Activated CD8-positive, alpha-beta memory T cell treated with anti-CD3 and anti-CD28 coated beads, Interleukin-2, amount 10 ng/mL, durations not matched to agents 7 days and 5 days (primary cell): ENCODE measurements at places on chromosomes 16 and 17.

GRCh38 chr16:16020291-16020690 is 70.9 kb downstream of the ABCC1 start:
- no peak for DNase-seq

GRCh38 chr17:65522751-65523404 is 38.6 kb downstream of the AXIN2 start:
- DNase-seq, result no peak

GRCh38 chr17:7080456-7081041 is 498 bp upstream of the CLEC10A start:
- DNase-seq, result no peak

DNA sequence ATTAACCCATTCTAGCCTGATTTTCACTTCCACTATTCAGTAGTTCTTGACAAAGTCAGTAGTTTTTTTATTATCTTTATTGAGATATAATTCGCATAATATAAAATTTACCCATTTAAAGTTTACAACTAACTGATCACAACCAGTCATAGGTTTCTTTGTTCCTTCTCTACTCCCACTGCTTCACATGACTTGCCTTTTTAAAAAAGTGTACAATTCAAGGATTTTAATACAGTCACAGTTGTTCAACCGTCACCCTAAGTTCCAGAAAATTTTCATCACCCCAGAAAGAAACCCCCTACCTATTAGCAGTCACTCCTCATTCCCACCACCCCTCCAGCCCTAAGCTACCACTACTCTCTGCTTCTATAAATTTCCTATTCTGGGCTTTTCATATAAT is 162.5 kb downstream of the TRIM37 start:
- no peak for DNase-seq

DNA sequence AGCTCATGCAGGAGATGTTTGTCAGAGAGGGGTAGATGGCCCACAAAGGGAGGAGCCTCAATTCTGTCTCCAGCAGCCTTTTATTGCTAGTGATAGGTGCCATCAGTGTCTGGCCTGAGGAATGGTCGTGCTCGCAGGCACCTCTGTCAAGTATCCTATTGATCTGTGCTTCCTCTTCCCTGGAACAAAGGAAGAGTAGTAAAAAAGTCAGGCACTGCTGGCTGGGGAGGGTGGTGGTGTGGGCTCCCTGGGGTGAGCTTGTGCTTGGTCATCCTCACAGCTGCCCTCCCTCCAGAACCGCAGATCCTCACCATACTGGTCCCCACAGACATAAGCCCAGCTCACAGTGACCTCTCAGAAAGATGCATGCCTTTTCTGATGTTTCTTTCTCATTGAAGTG is 15.0 kb upstream of the SALL1 start:
- DNase-seq, result no peak

- DNase-seq, result no peak
These were observed 37.5 kb downstream of the ADCY7 start for GRCh38 chr16:50303605-50304466.

DNA sequence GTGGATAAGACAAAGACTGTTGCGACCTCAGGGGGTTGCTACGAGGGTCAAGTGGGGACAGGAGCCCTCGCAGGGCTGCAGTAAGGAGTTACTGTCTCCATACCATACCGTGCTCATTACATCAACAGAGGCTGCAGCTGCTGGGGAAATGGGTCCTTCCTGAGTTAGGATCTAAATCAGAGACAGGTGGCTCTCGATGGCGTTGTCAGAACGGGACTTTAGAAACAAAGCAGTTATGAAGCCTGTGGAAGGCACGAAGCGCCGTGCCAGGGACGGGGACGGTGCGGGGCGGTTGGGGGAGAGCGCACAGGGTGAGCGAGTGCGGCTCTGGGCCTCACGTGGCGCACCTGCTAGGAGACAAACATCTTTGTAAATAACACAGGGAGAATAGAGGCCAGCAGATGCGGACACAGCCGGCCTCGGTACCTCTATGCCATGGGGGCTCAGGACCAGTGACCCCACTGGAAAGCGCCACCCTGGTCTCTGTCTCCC is 34.4 kb downstream of the ZCCHC14 start:
- no peak for DNase-seq

DNA sequence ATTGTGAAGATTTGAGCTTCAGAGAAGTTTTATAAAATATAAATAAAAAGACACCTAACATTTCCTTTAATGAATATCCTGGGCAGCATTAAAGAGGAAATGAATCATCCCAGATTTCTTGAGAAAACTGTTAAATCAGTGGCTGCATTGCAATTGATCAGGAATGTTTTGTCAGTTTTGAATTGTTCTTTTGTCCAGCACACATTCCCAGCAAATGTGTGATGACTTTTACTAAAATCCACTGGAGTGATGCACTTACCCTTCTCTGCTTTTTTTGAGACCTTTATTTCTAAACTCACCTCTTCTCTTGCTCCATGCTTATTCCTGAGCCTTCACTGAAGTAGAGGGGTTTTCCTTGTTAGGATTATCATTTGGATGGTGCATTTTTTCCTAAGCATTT is 1307.2 kb downstream of the CDH8 start:
- no peak for DNase-seq

DNA sequence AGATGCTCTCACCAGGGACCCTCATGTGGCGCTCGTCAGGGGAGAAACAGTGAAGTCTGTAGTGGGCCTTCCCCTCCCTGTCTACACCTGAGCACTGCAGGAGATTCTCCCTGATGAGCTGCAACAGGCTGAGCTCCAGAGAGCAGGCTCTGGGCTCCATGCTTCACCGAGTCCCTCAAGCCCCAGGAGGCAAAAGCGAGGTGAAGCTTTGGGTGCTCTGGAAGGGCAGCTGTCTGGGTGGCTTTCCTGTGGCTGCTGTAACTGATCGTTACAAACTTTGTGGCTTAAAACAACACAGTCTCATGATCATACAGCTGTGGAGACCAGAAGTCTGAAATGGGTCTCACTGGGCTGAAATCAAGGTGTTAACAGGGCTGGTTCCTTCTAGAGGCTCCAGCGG is 12.1 kb upstream of the CD300LD start:
- DNase-seq, result no peak

- DNase-seq, result peak; percentile 84
These were observed 13.5 kb upstream of the DYNLRB2 start for GRCh38 chr16:80527297-80527696.

DNA sequence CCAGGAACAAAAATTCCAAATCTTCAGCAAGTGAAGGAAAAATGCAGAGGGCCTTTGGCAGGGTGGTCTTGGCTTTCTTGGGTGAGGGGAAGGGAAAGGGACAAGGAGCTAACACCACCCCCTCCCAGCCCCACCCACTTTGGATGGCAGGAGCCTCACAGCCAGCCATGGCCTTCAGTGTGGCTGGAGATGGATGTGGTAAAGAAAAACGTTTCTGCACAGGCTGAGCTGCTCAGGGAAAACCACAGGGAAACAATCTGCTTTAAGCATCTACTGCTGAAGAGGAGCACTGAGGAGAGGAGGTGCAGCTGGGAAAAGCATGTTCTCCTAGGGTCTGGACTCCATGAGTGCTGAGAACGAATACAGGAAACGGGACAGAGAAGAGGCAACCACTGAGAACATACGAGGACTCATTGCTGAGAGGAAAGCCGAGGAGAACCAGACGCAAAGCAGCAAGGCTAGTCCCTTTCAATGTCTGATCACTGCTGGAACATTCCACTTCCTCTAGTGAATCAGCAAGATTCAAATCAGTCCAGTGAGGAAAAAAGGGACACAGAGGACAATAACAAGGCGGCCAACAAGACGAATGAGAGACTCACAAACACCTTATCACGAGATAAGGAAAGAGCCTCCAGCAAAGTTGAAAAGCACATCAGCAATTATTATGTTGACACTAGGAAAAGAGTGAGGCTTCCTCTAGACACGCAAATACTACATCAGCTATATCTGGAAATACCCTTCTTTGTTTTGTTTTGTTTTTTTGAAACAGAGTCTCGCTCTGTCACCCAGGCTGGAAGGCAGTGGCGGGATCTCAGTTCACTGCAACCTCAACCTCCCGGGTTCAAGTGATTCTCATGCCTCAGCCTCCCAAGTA is 41.7 kb downstream of the ZZEF1 start:
- no peak for DNase-seq

- DNase-seq, result no peak
These were observed 22.9 kb downstream of the CLUH start for GRCh38 chr17:2688351-2689342.

GRCh38 chr17:81045590-81046095 is 10.7 kb downstream of the BAIAP2 start:
- DNase-seq, result no peak

- DNase-seq, result no peak
These were observed 16.2 kb upstream of the RMI2 start for GRCh38 chr16:11329071-11329491.

DNA sequence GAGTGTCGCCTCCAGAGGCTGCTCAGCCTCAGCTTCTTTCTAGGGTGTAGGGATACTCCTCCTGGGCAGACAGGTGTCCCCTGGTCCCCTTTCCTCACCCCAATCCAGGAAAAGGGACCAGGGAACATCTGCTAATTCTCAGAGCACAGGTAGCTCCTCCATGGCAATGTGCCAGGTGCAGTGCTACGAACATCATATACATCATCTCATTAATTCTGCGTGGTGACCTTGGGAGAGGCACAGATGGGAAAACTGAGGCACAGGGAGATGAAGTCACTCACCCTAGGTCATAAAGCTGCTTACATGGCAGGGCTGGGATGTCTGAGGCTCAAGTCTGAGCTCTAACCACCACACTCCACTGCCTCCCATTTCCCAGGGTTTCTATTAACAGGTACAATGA is 11.7 kb downstream of the HDAC5 start:
- no peak for DNase-seq

- DNase-seq, result peak; percentile 96
These were observed 88.9 kb downstream of the CDC27 start for GRCh38 chr17:47099987-47100711.

- DNase-seq, result no peak
These were observed 536.0 kb downstream of the CDH13 start for GRCh38 chr16:83162791-83163190.

DNA sequence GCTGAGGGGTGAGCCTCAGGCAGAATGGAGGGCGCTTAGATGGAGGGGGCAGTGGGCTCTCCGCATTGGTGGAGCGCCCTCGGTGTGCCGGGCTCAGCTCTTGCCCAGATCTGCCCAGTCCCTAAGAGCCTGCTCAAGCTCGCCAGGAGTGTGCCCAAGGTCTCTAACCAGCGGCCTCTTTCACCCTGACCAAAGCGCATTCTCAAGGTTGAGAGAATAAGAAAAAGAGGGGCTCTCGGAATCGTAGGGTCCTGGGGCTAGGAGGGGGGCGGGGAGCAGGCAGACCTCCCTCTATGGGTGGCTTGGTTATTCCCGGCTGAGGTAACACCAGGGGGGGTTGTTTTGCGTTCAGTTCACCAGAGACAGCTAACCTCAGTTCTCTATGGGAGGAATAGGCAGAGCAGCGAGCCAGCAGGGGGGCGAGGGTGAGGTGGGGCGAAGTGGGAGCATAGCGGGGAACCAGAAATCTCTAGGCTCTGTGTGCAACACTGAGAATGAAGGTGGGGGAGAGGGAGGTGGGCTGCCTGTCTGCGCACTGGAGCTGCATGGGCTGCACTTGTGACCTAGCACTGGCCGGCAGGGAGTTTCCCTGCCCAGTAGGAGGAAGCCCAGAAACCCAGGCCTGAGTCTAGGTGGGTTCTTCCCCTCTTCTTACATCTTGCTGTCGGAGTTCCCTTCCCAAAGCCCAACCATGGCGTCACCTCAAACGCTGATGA is 3.0 kb downstream of the TMEM132E start:
- DNase-seq, result no peak

- no peak for DNase-seq
These were observed 12.6 kb upstream of the OR1F1 start for GRCh38 chr16:3175157-3176093.

- no peak for DNase-seq
These were observed 62.4 kb downstream of the VAT1L start for GRCh38 chr16:77850636-77851333.

GRCh38 chr16:23491490-23492391 is 18.6 kb downstream of the GGA2 start:
- no peak for DNase-seq

DNA sequence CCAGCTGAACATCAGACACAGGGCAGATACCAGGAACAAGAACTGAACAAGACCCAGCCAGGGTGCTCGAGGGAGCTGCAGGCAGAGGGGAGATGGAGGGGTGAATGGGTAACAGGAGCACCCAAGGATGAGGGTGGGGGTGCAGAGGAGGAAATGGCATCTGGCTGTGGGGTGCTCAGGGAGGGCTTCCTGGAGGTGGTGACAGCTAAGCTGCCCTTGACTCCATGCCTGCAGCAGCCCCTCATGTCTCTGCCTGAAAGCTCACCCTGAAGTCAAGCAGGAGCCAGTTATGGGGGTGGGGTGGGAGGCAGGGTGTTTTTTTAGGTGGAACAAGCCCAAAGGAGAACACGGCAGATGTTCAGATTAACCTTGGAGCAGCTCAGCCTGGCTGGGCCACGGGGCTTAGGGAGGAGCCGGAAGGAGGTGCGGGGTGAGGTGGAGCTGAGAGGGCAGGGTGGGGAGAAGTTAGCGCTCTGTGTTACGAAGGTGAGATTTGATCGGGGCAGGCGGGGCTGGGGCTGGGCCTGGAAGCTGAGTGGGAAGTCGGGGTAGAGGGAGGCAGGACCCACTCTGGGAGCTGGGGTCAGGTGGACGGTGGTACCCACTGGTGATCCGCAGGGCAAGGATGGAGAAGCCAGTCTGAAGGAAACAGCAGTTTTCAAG is 143.0 kb downstream of the ENGASE start:
- DNase-seq, result no peak

DNA sequence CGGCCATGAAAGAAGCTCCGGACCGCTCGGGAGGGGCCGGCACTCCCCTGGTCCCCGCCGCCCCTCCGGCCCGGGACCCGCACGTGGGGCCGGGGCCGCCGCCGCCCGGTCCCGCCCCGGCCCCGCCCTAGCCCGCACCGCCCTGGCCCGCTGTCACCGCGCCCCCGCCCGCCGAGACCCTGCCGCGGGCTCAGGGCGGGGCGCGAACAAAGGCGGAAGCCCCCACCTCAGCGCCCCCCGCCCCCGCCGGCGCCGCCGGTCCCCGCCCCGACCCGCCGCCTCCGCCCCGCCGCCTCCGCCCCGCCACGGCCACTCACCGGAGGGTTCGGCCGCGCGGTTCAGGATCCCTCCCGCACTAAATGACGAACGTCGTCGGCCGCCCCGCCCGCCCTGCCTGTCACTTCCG is at the start of gene ARHGDIA:
Gene ARHGDIA, minus strand, starts transcription at position 357 of the 406 bp plus-strand sequence. CDS start 1,407 bp downstream, outside the sequence.
- DNase-seq, result no peak

GRCh38 chr16:8168016-8168415 is 422.3 kb downstream of the TMEM114 start:
- DNase-seq, result no peak

- DNase-seq, result no peak
These were observed 161.7 kb upstream of the SOX9 start for GRCh38 chr17:71959154-71959553.

- DNase-seq, result no peak
These were observed 244.1 kb downstream of the PHKB start for GRCh38 chr16:47705266-47705665.

- no peak for DNase-seq
These were observed 139.7 kb upstream of the PLCG2 start for GRCh38 chr16:81639348-81639747.
